ENCODE measurements at places on chromosomes 7 and 10.
A peak's percentile ranks its signal among the peaks of the same experiment; 100 is the strongest.

GRCh38 chr7:49660170-49660783, 113.2 kb upstream of the VWC2 start:
- DNase-seq: no peak

DNA sequence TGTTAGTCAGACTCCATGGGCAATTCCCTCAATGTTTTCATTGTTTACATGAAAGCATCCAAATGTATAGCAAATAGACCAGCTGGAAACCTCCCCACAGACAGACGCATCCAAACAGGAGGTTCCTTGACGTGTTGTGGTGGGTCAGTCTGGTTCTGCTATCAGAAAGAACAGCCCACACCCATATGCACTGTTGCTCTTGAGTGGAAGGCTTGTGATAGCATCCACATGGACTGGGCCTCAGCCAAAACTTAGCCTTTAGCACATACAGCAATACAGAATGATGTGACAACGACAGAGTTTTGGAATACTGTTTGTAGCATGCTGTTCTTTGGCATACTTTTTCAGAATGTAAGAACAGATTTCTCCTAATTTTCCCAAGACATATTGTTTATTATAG, 299.2 kb upstream of the ETV1 start:
- DNase-seq: no peak

DNA sequence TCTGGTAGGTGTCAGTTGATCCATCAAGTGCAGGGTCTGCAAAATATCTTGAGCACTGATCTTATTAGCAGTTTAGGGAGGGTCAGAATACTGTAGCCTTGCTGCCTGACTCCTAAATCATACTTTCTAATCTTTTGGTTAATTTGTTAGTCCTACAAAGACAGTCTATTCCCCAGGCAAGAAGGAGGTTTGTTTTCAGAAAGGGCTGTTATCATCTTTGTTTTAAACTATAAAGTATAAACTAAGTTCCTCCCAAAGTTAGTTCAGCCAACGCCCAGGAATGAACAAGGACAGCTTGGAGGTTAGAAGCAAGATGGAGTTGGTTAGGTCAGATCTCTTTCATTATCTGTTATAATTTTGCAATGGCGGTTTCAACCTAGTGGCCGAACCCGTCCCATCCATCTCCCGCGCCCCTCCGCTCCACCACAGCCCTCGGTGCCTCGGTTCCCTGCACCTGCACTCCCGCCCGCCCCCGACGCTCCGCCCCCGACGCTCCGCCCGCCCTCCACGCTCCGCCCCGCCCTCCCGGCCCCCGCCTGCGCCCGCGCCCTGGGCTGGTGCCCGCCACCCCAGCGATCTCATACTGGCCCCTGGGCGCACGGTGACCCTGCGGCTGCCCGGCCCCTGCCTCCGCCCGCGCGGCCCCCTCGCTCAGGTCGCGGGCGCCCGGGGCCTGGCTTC, at the start of gene ADCK2:
TSS of gene ADCK2 (plus strand) at position 564 of the 681 bp plus-strand sequence. CDS start 386 bp downstream, outside the sequence.
- peak; percentile 59 for DNase-seq

- no peak for DNase-seq
Measured at GRCh38 chr7:70301673-70302185, 703.5 kb downstream of the AUTS2 start.

DNA sequence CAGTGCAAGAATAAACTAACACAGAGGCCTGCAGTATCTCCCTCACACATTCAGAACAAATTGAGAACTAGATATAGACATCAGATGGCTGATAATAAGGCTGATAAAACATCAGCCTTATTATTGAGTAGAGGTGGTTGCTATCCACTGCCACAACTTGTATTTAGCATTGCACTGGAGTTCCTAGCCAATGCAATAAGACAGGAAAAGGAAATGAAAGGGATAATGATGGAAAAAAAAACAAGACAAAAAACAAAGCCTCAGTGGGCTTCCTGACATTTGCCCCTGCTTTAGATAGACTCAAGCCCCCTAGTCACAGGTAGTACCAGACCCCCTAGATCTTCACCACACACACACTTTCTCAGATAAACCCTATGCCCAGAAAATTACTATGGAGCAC, 33.2 kb upstream of the ELN start:
- DNase-seq: no peak

GRCh38 chr10:108422286-108422685, 1257.8 kb upstream of the SORCS1 start:
- DNase-seq: no peak

GRCh38 chr7:104700336-104700735, 313.7 kb upstream of the KMT2E start:
- DNase-seq: no peak

GRCh38 chr7:10703981-10704380, 269.7 kb upstream of the PHF14 start:
- DNase-seq: no peak

DNA sequence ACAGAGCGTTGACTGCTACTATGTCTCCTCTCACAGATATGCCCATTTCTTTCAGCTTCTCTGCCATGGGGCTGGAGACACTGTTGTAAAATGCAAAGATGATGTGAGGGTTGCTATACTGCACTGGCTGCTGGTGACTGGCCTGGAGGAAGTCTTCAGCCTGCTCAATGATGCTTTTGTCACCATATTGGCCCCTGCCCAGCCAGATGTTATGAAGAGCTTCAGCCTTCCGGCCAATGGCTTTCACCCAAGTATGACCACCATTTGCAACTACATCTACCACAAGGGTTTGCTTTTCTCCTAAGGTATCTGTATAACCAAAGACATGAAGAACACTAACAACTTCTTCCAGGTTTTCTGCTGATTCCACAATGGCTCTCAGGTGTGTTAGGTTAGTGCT, 1.6 kb downstream of the C7orf25 start:
- DNase-seq: no peak

DNA sequence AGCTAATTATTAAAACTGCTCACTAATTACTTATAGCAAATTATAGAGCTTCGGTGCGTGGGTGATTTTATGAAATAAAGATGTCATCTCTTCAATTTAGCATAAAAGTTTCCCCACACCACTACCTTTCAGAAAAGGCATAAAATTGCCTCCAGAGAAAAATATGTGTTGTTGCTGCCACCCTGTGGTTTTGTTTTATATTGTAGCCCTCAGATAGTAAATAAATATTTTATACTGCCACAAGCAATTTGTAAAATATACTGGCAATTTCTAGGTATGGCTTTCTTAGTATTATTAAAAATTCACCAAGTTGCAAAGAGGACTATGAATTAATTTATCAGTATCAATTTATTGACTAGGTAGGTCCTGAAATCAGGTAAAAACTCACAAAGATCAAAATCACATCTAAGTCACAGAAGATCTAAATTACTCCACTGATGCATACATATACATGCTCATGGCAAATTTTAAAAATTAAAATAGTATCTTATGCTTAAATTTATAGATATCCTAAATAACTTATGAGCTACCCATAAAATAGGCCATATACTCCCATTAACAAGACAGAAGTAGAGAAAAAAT, 26.5 kb downstream of the ASNS start:
- no peak for DNase-seq

Data from stimulated activated CD8-positive, alpha-beta memory T cell treated with anti-CD3 and anti-CD28 coated beads, Interleukin-7, amount 100 ng/mL, for 4 hours (primary cell).